ENCODE measurements at places on chromosomes 6 and 20.
A peak's percentile ranks its signal among the peaks of the same experiment; 100 is the strongest.

- DNase-seq = no peak
Observed at GRCh38 chr20:51995551-51995951, 193.2 kb upstream of the SALL4 start.

- DNase-seq = peak; percentile 83
Observed at GRCh38 chr6:90885611-90886056, 298.8 kb upstream of the MAP3K7 start.

DNA sequence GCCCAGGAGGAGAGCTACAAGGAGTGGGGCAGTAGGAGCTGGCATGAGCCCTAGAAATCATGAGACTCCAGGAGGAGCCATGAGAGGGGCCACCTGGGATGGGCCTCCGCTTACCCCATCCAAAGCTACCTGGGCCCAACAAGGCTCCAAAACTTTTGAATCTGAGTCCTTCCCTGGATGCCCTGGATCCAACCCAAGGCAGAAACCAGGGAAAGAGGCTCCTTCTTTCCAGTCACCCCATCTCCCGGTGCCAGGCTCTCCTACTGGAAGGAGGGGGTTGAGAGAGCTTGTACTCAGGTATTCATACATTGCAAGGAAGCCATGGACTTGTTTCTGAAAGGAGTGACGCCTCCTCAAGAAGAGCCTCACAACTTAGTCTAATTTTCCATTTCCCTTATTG, 7.8 kb upstream of the SIRPG start:
- DNase-seq = no peak

DNA sequence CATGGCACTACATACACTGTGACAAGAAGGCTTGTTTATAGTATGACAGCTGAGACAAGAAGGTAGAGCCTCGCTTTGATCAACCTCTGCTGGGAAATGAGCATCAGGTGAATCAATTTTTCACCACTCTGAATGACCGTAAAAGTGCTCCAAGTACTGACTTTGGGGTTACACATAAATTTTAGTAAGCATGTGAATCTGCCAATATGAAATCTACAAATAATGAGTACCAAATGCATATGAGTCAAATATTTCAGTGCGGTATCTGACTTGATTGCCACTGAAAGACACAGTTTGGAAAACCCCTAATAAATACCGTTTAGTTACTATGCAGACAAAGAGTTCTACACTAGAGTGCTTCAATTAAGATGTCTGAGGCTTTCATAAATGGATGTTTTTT, 77.8 kb downstream of the ATG5 start:
- no peak for DNase-seq

GRCh38 chr6:57267586-57268293, 45.6 kb upstream of the RAB23 start:
- DNase-seq = peak; percentile 94

DNA sequence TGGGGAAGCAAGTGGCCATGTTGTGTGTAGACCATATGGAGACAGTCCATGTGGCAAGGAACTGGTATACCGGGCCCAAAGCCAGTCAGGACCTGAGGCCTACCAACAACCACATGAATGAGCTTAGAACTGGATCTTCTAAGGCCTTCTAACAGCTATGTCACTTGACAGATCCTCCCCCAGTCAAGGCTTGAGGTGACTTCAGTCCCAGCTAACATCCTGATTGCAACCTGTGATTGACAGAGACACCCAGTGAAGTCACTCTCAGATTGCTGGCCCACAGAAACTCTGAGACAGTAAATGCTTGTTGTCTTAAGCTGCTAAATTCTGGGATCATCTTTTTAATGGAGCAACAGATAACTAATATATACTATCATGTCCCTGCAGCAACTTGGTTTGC, 32.9 kb downstream of the AHI1 start:
- DNase-seq = no peak

DNA sequence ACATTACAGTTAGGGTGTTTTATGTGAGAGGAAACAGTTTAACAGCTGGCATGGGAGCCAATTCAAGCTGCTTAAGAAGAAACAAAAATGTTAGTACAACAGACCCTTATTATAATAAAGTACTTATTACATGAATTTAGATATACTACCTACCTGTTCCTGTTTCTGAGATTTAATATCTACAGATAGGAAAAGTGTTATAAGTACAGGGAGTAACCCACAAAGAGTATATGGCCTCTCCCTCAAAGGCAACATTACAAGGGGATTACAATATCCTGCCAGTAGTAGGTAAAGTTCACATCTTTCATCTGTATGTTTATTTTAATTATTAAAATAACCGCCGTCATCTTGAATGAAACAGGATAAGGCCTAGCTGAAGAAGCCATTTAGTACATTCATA, 1.8 kb upstream of the ME1 start:
- no peak for DNase-seq

GRCh38 chr6:29679962-29680361, 990 bp downstream of the ZFP57 start:
- DNase-seq = peak; percentile 91

DNA sequence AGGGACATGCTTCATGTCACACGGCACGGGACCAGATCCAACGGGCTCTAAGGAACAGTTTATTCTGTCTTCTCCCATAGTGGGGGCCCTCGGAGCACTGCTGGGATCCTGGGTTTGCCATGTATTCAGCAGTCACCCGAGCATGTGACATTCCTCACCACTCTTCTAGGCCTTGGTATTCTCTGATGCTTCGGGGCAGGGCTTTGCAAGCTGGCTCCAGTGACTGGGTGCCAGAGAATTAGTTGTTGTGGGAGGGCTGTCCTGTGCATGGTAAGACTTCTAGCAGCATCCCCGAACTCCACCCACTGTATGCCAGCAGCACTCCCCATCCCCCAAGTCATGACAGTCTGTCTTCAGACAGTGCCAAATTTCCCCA, 5.4 kb downstream of the CCN5 start:
- peak; percentile 49 for DNase-seq

All from foreskin keratinocyte (primary cell).